ENCODE measurements at places on chromosomes 6 and 20. TPM values are rescaled to one million over a fixed set of nuclear protein-coding genes. Genes with fewer than 3 reads are reported as not detected.

- H3K36me3 ChIP-seq, result no peaks in the 10 kb centered on the region
- H3K4me1 ChIP-seq, result no peaks in the 10 kb centered on the region
- no peak for DNase-seq
- no peak overlapping the region for H3K27ac ChIP-seq
- H3K4me3 ChIP-seq, result no peak overlapping the region
Measured at GRCh38 chr6:15110726-15111354, 135.0 kb upstream of the JARID2 start.

GRCh38 chr20:54058420-54059139 lies 11.8 kb downstream of the BCAS1 start:
- H3K27me3 ChIP-seq, result no peaks in the 10 kb centered on the region
- no peak for DNase-seq
- H3K27ac ChIP-seq, result no peak overlapping the region
- H3K36me3 ChIP-seq, result no peaks in the 10 kb centered on the region
- no peak overlapping the region for H3K4me3 ChIP-seq

Gene SGK2
- total RNA-seq, result 42.9 TPM

Gene BAK1
- total RNA-seq, result 22.3 TPM

- no peak overlapping the region for H3K27ac ChIP-seq
- H3K27me3 ChIP-seq, result no peaks in the 10 kb centered on the region
- no peaks in the 10 kb centered on the region for H3K4me1 ChIP-seq
- DNase-seq, result no peak
- no peaks in the 10 kb centered on the region for H3K36me3 ChIP-seq
Measured at GRCh38 chr6:20158676-20159075, 53.6 kb downstream of the MBOAT1 start.

- DNase-seq, result no peak
- H3K4me3 ChIP-seq, result no peak overlapping the region
- no peaks in the 10 kb centered on the region for H3K36me3 ChIP-seq
- no peak overlapping the region for H3K27ac ChIP-seq
Measured at GRCh38 chr6:159676890-159677505, 16.0 kb downstream of the SOD2 start.

GRCh38 chr6:4756247-4756646 lies 20.0 kb upstream of the CDYL start:
- H3K36me3 ChIP-seq, result no peaks in the 10 kb centered on the region
- no peak overlapping the region for H3K4me3 ChIP-seq
- no peaks in the 10 kb centered on the region for H3K4me1 ChIP-seq
- no peak overlapping the region for H3K27ac ChIP-seq
- no peaks in the 10 kb centered on the region for H3K27me3 ChIP-seq

GRCh38 chr6:108609276-108609769 lies 48.6 kb downstream of the FOXO3 start:
- H3K27me3 ChIP-seq, result no peaks in the 10 kb centered on the region
- DNase-seq, result no peak
- H3K27ac ChIP-seq, result peak overlapping the region; percentile 23
- H3K4me1 ChIP-seq, result peaks cover 11% of the 10 kb centered on the region
- no peaks in the 10 kb centered on the region for H3K36me3 ChIP-seq
- no peak overlapping the region for H3K4me3 ChIP-seq

DNA sequence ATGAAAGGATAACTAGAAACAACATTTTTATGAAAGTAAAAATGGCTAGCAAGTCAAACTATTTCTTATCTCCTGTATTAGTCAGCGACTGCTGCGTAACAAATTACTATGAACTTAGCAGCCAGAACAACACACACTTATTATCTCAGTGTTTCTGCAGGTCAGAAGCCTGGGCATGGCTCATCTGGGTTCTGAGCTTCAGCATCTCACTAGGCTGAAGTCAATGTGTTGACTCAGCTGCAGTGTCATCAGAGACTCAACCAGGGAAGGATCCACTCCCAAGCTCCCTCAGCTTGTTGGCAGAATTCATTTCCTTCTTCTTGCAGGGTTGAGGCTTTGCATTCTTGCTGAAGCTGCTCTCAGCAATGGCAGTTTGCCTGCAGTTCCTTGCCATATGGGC lies 33.2 kb upstream of the IGF2R start:
- H3K36me3 ChIP-seq, result no peaks in the 10 kb centered on the region
- no peak overlapping the region for H3K4me3 ChIP-seq
- no peak for DNase-seq

Gene CPNE5
- 7.1 TPM for total RNA-seq

GRCh38 chr6:158660333-158660754 lies 10.5 kb downstream of the SYTL3 start:
- no peak overlapping the region for H3K4me3 ChIP-seq
- H3K36me3 ChIP-seq, result no peaks in the 10 kb centered on the region
- no peak for DNase-seq
- H3K27ac ChIP-seq, result no peak overlapping the region
- no peaks in the 10 kb centered on the region for H3K4me1 ChIP-seq

- H3K4me1 ChIP-seq, result no peaks in the 10 kb centered on the region
- DNase-seq, result no peak
- H3K36me3 ChIP-seq, result peaks cover 2% of the 10 kb centered on the region
Measured at GRCh38 chr6:84204011-84204410, 23.4 kb downstream of the CEP162 start.

- no peaks in the 10 kb centered on the region for H3K36me3 ChIP-seq
- no peaks in the 10 kb centered on the region for H3K27me3 ChIP-seq
- H3K4me1 ChIP-seq, result no peaks in the 10 kb centered on the region
- peak; percentile 66 for DNase-seq
Measured at GRCh38 chr20:31979713-31980426, 11.9 kb downstream of the XKR7 start.

GRCh38 chr6:145189836-145190235 lies 545.5 kb downstream of the EPM2A start:
- H3K36me3 ChIP-seq, result no peaks in the 10 kb centered on the region
- no peaks in the 10 kb centered on the region for H3K27me3 ChIP-seq
- H3K4me3 ChIP-seq, result no peak overlapping the region
- H3K27ac ChIP-seq, result no peak overlapping the region
- no peaks in the 10 kb centered on the region for H3K4me1 ChIP-seq

DNA sequence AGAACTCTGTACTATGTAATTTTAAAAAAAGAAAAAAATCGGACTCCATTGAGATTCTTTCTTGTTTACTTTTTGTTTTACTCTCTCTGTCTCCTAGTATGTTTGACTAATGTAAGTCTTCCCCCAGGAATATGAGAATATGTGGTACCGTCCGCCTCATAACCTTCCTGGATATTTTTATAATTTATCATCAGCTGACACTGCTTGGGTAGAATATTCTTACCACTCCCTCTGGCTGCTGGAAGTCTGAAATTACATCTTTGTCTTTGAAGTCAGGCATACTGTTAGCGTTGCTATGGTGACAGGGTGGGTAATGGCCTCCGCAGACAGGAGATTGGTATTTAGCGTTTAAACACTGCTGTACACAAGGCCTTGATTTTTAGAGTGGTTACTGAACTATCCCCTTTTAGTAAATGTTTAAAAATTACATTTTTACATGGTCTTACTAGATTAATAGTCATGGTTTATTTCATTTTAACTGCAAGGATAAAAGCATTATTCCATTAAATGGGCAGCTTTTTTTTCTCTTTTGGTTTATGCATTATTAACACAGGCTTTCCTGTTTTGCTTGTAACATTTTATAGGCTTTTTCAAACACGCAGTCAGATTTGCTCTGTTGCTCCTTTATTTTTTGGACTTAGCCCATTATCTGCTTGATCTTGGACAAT lies 176.4 kb downstream of the ARID1B start:
- peaks cover 37% of the 10 kb centered on the region for H3K4me1 ChIP-seq
- DNase-seq, result peak; percentile 87
- peak overlapping the region; percentile 26 for H3K27ac ChIP-seq
- H3K27me3 ChIP-seq, result no peaks in the 10 kb centered on the region
- H3K4me3 ChIP-seq, result peak overlapping the region; percentile 17

Gene SCAND1
- 74.7 TPM for total RNA-seq

DNA sequence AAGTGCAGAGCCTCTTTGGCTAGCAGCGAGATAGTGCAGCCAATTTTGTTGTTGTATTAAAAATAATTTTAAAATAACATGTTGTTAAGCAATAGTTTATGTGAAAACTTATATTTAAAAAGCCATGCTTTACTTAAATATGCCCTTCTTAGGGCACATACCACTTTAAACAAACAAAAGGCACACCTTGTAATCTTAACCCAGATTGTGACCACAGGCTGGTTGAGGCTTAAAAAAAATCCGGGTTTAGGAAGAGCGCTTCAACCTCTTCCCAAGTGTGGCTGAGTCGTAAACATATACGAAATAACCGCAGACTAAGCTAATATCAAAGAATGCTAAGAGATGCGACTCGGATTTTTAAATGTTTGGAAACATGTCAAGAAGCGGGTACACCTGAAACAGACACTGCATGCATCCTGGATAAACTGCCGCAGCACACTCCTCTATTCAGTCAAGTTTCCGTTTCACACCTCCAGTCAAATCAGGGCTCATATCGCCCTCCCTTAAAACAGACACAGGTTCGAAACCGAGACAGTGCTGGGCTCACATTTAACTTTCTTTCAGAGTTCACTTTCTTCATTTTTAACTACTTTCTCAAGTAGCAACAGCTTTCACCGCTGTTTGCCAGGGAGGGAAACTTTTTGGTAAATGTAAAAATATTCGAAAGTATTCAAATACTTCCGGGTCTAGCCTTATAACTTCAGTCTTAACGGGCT lies 1.5 kb downstream of the DEK start:
- no peaks in the 10 kb centered on the region for H3K36me3 ChIP-seq
- no peak overlapping the region for H3K27ac ChIP-seq
- no peaks in the 10 kb centered on the region for H3K4me1 ChIP-seq
- H3K27me3 ChIP-seq, result no peaks in the 10 kb centered on the region
- no peak for DNase-seq
- H3K4me3 ChIP-seq, result peak overlapping the region; percentile 91

- H3K4me1 ChIP-seq, result no peaks in the 10 kb centered on the region
- no peaks in the 10 kb centered on the region for H3K27me3 ChIP-seq
- peak; percentile 85 for DNase-seq
- no peak overlapping the region for H3K4me3 ChIP-seq
Measured at GRCh38 chr6:157314705-157315321, 8.5 kb downstream of the TMEM242 start.

Gene TRIM40
- not detected for total RNA-seq

Gene ARFGEF3
- 7.8 TPM for total RNA-seq

DNA sequence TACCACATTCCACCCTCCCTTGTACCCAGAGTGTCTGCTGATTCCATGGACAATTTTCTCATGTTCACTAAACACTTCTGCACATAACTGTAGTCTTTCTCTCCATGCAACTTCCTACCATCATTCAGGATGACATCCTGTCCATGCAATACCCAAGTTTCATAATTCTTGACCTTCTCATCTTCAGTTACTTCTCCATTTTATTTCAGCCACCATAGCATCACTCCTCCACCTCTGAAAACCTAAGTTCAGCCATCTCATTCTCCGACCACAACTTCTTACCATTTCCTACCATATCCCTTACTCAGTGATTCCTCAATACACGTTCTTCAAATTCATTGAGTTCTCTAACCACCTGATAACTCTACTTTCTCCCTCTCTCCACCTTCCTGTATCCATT lies 216.5 kb upstream of the TENT5A start:
- no peak overlapping the region for H3K27ac ChIP-seq
- H3K27me3 ChIP-seq, result no peaks in the 10 kb centered on the region
- H3K4me1 ChIP-seq, result no peaks in the 10 kb centered on the region
- DNase-seq, result no peak

Gene LYRM4
- total RNA-seq, result 21.3 TPM
